ENCODE measurements at places on chromosomes 3 and 15. TPM values are rescaled to one million over a fixed set of nuclear protein-coding genes. Genes with fewer than 3 reads are reported as not detected.

Gene BTLA
- not detected for total RNA-seq

Gene HIGD2B
- total RNA-seq, result not detected

Gene PARP16
- 5.8 TPM for total RNA-seq

Gene TRIM42
- total RNA-seq, result not detected

- no peak overlapping the region for H3K27ac ChIP-seq
- H3K4me1 ChIP-seq, result peaks cover 7% of the 10 kb centered on the region
- DNase-seq, result no peak
- no peak overlapping the region for H3K4me3 ChIP-seq
Observed at GRCh38 chr15:77582763-77583162, 49.9 kb downstream of the LINGO1 start.

- no peaks in the 10 kb centered on the region for H3K4me1 ChIP-seq
- H3K27me3 ChIP-seq, result no peaks in the 10 kb centered on the region
- H3K4me3 ChIP-seq, result no peak overlapping the region
Observed at GRCh38 chr3:99803297-99803696, 14.4 kb upstream of the CMSS1 start.

GRCh38 chr15:35717721-35718120, 171.8 kb upstream of the DPH6 start:
- no peak overlapping the region for H3K27ac ChIP-seq
- no peaks in the 10 kb centered on the region for H3K4me1 ChIP-seq
- DNase-seq, result no peak
- no peaks in the 10 kb centered on the region for H3K36me3 ChIP-seq
- H3K4me3 ChIP-seq, result no peak overlapping the region

DNA sequence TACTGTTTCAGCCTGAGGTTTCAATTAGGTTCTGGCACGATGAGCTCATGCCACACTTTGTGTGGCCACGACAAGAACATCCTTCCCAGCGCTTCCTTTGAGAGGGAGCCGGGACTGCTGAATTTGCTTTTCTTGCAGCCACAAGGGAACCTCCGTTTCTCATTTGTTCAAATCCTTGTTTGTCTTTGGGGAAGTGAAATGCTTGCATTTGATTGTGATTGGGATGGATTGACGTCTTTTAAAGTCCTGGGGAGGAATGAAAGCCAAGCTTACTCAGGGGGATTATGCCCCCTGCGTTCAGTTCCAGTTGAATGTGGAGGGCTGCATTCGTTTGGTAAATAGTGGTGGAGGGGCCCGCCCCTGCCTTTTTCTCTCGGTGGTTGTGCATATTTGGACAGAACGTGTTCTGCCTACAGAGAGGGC, 277.6 kb downstream of the THSD4 start:
- no peaks in the 10 kb centered on the region for H3K36me3 ChIP-seq
- no peak overlapping the region for H3K27ac ChIP-seq
- H3K4me1 ChIP-seq, result peaks cover 12% of the 10 kb centered on the region
- no peak for DNase-seq
- H3K4me3 ChIP-seq, result no peak overlapping the region

- DNase-seq, result no peak
- no peaks in the 10 kb centered on the region for H3K36me3 ChIP-seq
- H3K4me3 ChIP-seq, result no peak overlapping the region
- no peak overlapping the region for H3K27ac ChIP-seq
- peaks cover 30% of the 10 kb centered on the region for H3K27me3 ChIP-seq
- H3K4me1 ChIP-seq, result peaks cover 55% of the 10 kb centered on the region
Observed at GRCh38 chr15:74243431-74243830, 7.3 kb downstream of the CCDC33 start.

- H3K27ac ChIP-seq, result no peak overlapping the region
- no peaks in the 10 kb centered on the region for H3K36me3 ChIP-seq
- H3K27me3 ChIP-seq, result no peaks in the 10 kb centered on the region
- no peak overlapping the region for H3K4me3 ChIP-seq
Observed at GRCh38 chr3:78706906-78707523, 1060.8 kb downstream of the ROBO1 start.

DNA sequence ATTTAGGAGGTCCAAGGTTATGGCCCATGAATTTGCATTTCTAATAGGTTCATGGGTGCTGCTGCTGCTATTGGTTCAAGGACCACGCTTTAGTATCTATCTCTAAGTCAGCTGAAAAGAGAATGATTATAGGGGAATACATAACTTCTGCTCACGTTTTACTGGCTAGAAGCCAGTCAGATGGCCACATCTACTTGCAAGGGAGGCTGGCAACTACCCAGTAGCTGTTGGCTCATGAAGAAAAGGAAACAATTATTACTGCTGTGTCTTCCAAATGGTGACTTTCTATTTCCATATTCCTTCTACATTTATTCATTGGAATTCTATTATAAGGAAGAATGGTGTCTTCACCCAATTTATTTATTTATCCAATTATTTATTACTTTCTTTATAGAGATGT, 54.2 kb downstream of the SLC25A36 start:
- no peaks in the 10 kb centered on the region for H3K36me3 ChIP-seq
- no peak overlapping the region for H3K4me3 ChIP-seq
- no peaks in the 10 kb centered on the region for H3K4me1 ChIP-seq
- DNase-seq, result no peak
- H3K27me3 ChIP-seq, result no peaks in the 10 kb centered on the region

GRCh38 chr3:143001034-143001368, 369 bp upstream of the U2SURP start:
- peak overlapping the region; percentile 93 for H3K27ac ChIP-seq
- H3K27me3 ChIP-seq, result no peaks in the 10 kb centered on the region
- no peaks in the 10 kb centered on the region for H3K36me3 ChIP-seq
- H3K4me1 ChIP-seq, result peaks cover 11% of the 10 kb centered on the region
- DNase-seq, result no peak
- peak overlapping the region; percentile 82 for H3K4me3 ChIP-seq

Measured in stomach (tissue), 19 donors.